ENCODE measurements at places on chromosomes 6 and 20.

- DNase-seq, result no peak
Measured at GRCh38 chr6:101706576-101706975, 313.1 kb downstream of the GRIK2 start.

DNA sequence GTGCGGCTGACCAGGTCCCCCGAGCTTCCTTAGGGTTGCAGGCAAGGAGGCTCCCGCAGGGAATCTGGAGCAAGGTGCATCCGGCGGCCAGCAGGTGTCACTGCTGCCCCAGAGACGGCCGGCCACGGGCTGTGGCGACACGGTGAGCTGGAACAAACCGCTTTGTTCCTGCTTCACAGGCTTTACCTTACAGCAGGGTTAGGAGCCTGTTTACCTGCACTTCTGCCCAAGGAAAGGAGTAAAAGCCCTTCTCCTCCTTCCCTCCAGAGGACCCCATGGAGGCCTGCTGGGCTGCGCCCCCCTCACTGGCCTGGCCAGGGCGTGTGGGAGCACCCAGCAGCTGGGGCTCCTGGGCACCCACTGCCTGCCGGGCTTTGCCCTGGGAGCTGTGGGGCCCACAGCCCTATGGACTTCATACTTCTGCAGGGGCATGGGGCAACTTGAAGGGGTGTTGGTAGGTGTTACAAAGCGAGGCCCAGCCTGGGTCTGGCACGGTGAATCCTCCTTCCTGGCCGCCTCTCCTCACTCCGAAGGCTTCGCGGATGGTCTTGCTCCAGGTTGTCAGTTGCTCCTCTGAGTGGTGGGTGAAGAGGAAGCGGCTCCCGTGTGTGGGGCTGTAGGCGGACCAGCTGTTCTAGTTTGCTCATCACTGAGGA, 88.4 kb downstream of the CDC5L start:
- peak; percentile 91 for DNase-seq

DNA sequence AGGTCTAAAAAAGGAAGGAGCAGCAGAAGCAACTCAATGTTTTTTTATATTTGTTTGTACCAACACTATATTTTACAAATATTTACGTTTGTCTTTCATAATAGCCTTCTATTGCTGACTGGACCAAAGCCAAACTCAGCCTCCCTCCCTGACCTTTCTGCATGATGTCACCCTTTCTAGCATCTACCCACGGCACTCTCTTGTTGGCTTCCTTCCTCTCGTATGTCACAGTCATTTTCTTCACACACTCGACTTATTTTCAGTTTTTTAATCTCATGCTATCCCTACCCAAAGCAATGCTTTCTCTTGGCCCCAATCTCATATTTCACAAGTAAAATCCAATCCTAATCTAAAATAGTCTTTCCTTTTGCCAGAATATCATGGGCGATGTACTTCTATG, 16.3 kb upstream of the FAM8A1 start:
- no peak for DNase-seq

DNA sequence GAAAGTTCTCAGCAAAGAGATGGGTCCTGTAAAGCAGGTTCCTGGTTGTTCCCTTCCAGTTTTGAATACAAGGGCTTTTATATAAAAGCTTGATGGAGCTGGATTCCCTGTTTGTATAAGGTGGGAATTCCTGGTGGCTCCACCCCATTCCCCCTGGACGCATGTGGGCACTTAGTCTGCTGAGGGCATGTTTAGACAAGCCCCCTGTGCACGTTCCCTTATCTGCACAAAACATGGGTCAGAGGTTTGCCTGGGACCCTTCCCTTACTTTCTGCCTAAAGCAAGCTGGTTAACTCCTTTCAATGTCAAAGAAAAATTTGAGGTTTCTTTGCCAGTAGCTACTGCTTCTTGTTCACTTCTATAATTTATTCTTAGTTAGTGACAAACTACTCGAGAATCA, 181.1 kb downstream of the BCKDHB start:
- no peak for DNase-seq

DNA sequence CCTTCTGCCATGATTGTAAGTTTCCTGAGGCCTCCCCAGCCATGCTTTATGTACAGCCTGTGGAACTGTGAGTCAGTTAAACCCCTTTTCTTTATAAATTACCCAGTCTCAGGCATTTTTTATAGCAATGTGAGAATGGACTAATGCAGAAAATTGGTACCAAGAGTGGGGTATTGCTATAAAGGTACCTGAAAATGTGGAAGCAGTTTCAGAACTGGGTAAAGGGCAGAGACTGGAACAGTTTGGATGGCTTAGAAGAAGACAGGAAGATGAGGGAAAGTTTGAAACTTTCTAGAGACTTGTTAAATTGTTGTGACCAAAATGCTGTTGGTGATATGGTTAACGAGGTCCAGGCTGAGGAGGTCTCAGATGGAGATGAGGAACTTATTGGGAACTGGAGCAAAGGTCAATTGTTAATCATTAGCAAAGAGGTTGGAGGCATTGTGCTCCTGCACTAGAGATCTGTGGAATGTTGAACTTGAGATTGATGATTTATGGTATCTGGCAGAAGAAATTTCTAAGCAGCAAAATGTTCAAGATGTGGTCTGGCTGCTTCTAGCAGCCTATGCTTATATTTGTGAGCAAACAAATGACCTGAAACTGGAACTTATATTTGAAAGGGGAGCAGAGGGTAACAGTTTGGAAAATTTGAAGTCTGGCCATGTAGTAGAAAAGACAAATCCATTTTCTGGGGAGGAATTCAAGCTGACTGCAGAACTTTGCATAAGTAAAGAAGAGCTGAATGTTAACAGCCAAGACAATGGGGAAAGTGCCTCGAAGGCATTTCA, 79.0 kb upstream of the GMDS start:
- no peak for DNase-seq

DNA sequence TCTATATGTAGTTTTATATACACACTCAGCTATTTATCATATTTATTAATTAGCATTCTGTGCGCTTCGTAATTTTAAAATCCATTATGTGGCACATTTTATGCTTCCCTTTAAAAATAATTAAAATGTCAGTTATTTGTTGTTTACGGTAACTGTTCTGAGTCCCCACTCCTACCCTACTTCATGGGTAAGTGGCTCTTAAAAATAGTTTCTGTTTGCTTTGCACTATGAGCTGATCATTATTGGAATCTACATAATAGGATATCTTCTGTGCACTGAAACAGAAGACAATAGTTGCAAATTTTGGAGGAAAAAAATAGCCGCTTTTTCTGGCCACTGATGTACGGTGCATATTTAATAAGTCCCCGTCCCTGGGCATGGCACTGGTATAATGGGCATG, 25.2 kb downstream of the LCA5 start:
- DNase-seq, result no peak

DNA sequence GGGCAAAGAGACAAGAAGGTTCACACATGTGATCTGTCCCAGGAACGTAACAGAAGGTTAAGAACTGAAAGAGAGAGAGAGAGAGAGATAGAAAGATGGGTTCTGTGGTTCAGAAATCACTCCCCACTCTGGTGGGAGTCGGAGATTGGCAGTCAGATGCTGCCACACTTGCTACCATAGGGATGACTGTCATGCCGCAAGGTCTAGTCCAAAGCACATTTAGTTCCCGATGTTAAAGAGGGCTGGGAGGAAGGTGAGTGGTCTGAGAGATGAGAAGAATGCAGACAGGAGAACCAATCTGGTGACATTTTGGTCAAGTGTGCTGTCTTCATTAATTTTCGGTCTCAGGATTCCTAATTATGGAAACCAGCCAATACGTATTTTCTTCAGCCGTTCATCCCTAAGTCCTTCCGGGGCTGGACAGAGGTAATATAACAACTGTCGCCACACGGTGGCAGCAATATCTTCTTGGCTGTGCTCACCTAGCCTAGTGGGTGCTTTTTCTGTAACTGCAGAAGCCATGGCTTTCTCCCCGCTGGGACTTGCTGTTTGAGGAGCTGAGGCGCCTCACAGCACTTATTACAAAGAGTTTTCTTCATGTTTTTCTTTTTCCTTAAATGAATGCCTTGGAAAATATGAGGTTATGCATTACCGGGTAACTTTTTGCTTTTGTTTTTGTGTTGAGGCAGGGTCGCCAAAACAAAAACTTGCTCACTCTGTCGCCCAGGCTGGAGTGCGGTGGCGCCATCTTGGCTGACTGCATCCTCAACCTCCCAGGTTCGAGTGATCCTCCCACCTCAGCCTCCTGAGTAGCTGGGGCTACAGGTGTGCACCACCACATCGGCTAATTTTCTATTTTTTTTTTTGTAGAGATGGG, 46.0 kb downstream of the SLC35D3 start:
- peak; percentile 72 for DNase-seq

GRCh38 chr6:18187701-18188100, 32.5 kb downstream of the KDM1B start:
- DNase-seq, result no peak

DNA sequence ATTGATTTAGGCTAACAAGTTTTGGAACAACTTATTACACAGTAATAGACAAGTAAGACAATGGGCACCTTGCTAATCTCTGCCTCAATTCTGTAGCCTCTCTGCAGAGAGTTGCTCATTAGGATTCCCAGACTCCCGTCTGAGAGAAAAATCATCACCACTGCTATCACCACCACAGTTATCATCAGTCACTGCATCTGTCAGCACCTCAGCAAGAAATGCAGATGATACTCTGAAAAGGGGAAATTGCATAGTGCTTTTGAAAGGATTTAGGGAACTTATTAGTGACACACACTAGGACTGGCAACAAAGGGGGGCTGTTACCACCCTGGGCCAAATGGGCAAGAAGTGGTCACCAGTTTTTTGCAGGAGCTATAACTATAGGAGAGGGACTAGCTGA, 39.9 kb downstream of the FOXA2 start:
- DNase-seq, result no peak

GRCh38 chr6:101146389-101146788, 247.1 kb upstream of the GRIK2 start:
- no peak for DNase-seq

- no peak for DNase-seq
Measured at GRCh38 chr20:8795404-8795803, 273.5 kb upstream of the PLCB4 start.

GRCh38 chr6:31901415-31901952, 402 bp downstream of the ZBTB12 start:
- no peak for DNase-seq

DNA sequence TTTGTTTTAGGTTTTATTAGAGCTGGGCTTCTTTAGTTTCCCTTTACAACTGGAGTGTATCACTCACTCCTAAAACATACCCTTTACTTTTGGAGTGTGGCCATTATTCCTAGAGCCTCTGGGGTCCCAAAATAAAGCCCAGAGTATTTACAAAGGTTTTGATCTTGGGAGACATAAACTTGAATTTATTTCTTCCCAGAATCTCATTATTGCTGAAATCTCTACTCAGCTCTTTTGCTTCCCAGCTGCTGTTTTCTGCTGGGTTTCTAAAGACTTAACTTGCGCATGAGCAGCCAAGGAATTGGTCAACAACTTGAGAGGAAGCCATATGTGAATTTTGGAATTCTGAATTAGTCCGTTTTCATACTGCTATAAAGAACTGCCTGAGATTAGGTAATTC, 94.5 kb upstream of the NRSN1 start:
- DNase-seq, result no peak

GRCh38 chr6:121521164-121521555, 85.7 kb downstream of the GJA1 start:
- DNase-seq, result no peak

DNA sequence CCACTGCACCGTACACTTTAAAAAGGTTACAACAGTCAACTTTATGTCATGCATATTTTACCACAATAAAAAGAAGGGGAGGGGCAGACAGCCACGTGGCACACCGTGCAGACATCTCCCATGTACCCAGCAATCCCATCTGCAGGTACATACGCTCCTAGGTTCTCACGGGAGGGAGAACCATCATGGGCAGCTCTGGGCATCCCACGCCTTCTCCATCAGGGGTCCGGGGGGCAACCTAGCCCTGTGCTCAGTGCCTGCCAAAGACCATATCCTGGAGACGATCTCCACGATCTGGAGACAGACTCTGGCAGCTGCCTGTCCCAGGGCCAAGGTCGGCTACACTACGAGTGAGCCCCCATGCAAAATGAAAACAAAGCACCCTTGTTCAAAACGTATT, 2.5 kb upstream of the BNIP5 start:
- no peak for DNase-seq

DNA sequence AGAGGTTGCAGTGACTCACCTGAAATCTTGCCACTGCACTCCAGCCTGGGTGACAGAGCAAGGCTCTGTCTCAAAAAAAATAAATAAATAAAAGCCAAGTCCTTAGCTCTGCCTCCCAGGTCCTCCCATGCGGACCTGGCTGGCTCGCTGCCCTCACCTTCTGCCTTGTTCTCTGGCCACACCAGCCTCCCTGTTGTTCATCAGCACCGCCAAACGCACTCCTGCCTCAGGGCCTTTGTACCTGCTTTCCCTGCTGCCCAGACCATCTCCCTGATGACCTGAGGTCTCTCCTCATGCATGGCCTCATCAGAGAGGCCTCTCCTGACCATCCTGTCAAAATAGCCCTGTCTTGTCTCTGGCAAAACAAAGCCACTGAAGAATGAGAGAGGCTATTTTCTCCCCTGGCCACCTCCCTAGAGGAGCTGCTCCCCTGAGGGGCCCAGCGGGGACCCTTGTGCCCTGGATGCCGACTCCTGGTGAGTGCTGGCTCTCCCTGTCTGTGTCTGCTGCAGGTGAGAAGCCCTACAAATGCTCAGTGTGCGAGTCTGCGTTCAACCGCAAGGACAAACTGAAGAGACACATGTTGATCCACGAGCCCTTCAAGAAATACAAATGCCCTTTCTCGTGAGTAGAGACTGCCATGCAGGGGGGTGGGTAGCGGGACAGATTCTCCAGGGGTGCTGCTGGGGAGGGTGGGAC, 22.6 kb upstream of the CHMP4B start:
- DNase-seq, result no peak

DNA sequence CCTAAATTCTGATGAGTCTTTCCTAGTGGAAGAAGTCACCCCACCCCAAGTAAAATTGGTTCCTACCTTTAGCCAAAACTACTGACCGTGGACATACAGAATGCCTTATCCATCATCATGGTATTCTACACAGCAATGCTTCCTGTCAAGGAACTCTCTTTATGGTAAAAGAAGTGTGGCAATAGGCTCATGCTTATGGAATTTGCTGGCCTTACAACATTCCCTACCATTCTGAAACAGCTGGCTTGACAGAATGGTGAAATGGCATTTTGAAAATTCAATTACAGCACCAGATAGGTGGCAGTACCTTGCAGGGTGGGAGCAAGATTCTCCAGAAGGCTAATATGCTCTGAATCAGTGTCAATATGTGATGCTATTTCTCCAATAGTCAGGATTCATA, 41.8 kb upstream of the BACH2 start:
- no peak for DNase-seq
